Activated CD4-positive, CD25-positive, alpha-beta regulatory T cell treated with anti-CD3 and anti-CD28 coated beads, Interleukin-2, amount 50 U/mL, for 72 hours (primary cell): ENCODE measurements at places on chromosomes 1 and 21.

DNA sequence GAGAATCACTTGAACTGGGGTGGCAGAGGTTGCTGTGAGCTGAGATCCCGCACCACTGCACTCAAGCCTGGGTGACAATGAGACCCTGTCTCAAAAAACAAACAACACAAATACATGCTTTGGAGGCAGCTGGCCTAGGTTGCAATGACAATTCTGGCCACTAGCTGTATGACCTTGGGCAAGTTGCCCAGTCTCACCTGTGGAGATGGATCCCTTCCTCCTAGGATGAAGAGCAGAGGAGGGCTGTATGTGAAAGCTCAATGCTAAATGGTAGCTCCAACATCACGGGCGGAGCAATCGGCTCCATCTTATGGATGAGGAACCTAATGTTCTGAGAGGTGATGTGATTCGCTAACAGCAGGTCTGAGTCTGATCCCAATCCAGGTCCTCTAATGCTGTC, 20.6 kb downstream of the ADORA1 start:
- no peak for DNase-seq

DNA sequence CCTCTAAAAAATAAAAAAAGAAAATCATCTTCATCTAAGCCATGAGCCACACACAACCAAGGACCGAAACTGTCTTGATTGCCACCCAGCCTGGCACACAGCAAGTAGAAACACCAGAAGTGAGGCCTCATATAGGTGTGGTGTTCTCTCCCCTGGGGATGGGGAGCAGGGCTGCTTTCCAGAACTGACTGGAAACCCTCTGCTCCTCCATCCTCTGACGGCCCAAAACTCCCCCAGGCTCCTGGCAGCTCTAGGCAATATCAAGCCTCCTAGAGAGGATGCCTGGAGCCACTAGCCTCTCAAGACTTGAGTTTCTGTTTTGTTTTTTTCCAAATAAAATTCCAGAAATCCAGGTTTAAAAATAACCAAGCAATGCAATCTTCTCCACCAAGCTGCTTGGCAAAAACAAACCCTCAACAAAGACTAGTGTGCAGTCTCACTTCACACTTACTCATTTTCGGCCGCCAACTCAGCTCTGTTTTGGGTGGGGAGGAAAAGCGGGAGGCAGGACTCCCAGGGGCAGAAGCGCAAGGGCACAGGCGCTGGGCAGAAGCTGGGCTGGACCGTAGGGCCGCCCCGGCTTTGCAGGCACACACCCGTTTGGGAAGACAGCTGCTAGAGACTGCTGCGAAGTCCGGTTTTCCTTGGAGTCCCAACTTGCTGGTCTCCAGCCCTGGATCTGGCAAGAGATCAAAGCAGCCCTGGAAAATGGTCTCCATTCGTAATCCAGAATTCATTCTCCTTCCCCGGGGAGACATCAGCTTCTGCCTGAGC, 78.2 kb upstream of the CAPZB start:
- DNase-seq = no peak

- no peak for DNase-seq
Observed at GRCh38 chr1:43329995-43330751, 7.4 kb upstream of the MPL start.

DNA sequence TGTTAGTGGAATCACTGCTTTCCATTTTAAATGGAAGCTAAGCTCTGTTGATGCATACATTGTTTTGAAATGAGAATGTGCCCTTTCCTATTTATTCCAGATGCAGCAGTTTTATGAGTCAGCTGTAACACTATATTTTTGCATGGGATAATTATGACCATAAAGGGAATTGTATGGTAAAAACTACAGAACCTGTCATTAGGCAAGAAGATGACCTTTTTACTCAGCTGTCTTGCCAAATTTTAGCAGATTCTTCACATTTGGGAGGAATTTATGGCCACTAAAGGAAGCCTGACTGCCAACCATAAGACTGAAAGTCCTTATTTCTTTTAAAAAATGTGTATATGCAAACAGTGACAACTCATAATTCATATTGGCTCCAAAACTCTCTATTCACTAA, 356.3 kb upstream of the PRMT6 start:
- no peak for DNase-seq
